ENCODE measurements at places on chromosomes 5 and 9.

DNA sequence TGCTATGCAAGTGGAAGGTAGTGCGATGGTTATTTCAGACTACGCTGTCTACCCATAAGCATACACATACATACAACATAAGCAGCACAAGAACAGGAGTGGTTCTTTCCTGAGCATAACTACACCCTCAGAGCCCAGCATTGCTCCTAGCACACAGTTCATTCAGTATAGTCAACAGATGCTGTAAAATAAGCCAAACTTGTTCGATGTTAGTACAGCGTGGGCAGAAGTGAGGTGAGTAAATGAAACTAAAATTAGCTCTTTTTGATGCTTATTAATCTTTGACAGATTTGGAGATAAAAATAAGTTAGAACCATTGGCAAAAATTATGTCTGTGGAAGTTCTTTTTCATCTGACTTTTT, 47.8 kb downstream of the S1PR3 start:
- DNase-seq: no peak

DNA sequence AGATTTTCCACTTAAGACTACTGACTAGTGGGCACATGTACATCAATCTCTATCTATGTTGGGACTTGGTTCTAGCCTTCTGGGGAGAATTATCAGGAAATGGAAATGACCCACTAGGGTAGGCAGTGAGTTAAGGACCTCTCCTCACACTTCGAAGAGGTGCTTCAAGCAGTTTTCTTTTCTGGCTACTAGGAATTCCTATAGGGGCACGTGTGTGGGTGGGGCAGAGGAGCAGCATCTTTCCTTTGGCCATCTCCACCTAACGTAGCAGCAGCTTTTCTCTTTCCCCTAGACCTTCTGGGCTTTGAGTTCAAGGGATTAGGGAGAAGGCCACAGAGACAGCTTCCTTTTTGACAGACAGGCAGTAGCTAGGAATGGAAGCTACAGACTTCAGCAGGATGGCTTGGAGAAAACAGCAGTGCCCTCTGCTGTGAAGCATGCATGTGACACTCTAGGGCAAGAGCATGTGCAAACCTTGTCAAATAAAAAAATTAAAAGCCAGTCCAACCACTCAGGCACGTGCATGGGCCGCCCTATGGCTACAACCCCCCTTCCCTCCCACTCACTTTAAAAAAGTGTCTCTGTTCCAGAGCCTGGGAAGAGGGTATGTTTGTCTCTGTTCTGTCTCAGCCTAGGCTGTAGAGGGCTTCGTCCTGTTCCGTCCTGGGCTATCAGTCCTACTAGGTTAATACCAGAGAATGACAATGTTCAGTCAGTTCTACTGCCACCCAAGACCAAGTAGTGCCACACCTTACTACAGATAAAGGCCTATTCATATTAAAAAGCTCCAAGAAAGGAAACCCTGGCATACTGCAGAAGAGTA, 8.7 kb upstream of the GFRA3 start:
- peak; percentile 14 for DNase-seq

GRCh38 chr5:138065102-138065501, 18.7 kb upstream of the WNT8A start:
- no peak for DNase-seq

DNA sequence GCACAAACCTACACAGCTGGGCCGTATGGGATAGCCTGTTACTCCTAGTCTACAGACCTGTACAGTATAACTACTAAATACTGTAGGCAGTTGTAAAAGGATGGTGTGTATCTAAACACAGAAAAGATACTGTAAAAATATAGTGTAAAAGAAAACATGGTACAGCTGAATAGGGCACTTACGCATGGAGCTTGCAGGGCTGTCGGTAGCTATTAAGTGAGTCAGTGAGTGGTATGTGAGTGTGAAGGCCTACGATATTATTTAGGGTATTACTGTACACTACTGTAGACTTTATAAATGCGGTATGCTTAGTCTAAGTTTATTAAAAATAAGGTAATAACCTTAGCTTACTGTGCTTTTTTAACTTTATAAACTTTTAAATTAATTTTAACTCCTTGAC, 1.2 kb downstream of the ZCCHC9 start:
- no peak for DNase-seq

DNA sequence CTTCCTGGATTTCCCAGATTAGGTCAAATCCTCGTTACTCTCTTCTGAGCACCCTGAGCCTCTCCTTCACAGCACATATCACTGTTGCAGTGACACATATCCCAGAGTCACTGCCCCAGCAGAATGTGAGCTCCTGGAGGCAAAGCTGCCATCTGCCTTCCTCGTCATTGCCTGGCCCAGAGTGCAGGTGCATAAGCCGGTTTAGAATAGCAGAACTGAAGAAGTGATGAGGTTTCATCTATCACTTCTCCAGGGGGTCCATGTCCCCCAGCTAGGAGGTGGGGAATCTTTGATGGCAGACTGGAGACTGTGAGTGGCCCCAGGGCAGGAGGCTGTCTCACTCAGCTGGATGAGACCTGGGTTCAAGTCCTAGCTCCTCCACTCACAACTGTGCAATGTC, 25.8 kb downstream of the NIPAL4 start:
- no peak for DNase-seq

DNA sequence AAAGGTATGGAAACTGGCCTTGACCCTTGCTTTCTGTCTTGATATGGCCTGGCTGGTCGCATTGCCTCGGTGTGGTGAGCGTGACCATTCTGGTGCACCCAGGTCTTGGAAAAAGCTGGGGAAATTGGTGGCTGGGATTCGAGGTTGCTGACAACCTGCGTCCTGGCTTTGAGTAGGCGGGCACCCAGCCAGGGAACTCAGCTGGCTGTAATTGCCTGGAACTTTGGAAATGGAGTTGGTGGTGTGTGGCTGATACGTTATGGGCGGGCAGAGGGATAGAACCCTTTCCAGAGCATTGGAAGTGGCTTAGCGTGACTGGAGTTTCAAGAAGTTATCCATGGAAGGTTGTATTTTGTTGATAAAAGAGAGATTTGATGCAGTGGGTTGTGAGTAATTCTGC, 35.2 kb downstream of the KCNMB1 start:
- DNase-seq: no peak

DNA sequence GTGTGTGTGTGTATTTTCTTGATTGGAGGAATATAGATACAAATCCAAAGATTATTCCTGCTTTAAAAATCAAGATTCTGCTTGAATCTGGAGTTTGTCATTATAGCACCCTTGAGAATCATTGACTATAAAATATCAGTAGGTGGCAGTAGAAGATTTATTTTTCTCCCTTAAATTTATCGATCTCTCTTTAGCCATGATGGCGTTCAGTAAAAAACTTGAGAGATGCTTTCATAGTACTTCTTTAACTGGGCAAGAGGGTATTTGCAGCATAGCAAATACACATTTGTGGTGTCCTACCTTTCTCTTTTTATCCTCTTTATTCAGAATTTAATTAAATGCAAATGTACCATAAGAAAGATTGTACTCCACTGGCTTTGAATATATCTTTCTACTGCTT, 307.7 kb downstream of the ADGRV1 start:
- peak; percentile 10 for DNase-seq

GRCh38 chr9:128244091-128244836, 31.5 kb downstream of the GOLGA2 start:
- DNase-seq: no peak

GRCh38 chr5:90233476-90233875, 176.1 kb downstream of the CETN3 start:
- DNase-seq: peak; percentile 6

All from non-pigmented ciliary epithelial cell (primary cell).